ENCODE measurements at places on chromosomes 1 and 21.
A peak's percentile ranks its signal among the peaks of the same experiment; 100 is the strongest.

DNA sequence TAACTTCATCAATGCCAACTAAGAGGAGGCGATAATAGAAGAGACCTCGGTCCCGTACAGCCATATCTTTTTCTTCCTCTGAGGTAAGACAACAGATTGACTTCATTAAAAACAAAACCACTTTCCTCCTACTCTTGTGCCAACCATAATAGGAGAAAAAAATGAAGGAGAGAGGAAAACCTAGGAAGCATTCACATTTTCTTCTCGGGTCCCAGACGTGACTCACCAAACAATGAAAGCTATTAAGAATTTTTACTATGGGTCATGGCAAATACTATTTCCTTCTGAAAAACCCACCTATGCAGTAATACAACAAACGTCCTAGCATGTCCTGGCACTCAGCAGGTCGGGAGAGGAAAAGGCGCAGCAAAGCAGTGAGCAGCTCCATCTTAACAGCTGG lies 8.6 kb upstream of the BCL2L15 start:
- DNase-seq = no peak

DNA sequence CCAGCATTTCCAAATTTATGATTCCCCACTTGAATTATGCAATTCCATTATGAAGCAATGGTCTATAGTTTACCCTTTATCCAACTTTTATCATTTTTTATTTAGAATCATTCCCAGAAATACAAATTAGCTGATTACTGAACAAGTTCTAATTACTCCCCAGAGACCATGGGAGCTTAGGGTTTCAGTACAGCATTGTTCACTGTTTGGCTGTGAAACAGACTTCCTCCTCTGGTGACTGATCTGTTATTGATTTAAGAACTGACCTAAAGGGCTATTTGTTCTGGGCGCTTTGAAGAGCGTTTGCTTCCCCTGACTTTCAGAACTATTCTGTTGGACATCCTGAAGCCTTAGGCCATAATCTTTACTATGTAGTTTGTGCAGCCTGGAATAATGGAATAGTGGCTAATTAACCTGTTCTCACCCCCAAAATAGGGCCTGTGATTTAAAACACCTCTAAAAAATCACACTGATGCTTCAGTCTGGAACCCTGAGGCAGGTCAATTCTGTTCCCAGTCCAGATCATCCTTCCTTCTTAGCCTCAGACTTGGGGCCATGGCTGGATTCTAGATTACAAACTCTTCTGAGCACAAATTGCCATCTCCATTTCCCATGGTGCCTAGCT lies 58.7 kb downstream of the ALG14 start:
- DNase-seq = peak; percentile 14

DNA sequence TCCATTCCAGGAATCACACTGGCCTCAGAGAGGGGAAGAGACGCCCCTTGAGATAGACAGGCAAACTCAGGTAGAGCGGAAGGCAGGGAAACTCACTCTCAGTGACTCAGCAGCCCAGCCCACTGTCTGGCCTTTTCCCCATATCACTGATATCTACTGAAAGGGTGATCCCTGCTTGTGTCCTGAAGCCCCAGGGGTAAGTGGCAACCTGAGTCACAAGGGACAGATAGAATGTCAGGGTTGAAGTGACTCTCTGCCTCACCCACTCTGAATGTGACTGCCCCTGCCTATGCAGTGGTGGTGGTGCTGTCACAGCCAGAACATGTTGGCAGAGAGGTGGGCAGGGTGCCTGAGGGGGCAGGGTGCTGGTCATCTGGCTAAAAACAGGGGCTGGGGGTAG lies 157.5 kb upstream of the FGGY start:
- DNase-seq = peak; percentile 38

- DNase-seq = no peak
Observed at GRCh38 chr1:177809819-177810218, 160.0 kb downstream of the SEC16B start.

- no peak for DNase-seq
Observed at GRCh38 chr1:208232662-208233038, 11.5 kb downstream of the PLXNA2 start.

GRCh38 chr1:59018446-59018845 lies 234.6 kb upstream of the JUN start:
- no peak for DNase-seq

Data from mucosa of gallbladder (tissue), 1 donor.